ENCODE measurements at places on chromosomes 12 and 14. TPM values are rescaled to one million over a fixed set of nuclear protein-coding genes. Genes with fewer than 3 reads are reported as not detected.

Gene ITGA7
- 51.5 TPM for total RNA-seq

Gene FGD4
- total RNA-seq: 61.6 TPM

Gene PIWIL1
- total RNA-seq: not detected

Gene CCDC184
- total RNA-seq: 0.53 TPM

Gene GIT2
- total RNA-seq: 46.1 TPM

Gene CNPY2
- total RNA-seq: 78.8 TPM

Gene BEGAIN
- 0.26 TPM for total RNA-seq

Gene ASIC1
- 1.4 TPM for total RNA-seq

Gene LALBA
- total RNA-seq: not detected

Gene PLEKHD1
- not detected for total RNA-seq

Gene MMP17
- total RNA-seq: 4.2 TPM

Gene CIROP
- 0.06 TPM for total RNA-seq

Gene LTBR
- total RNA-seq: 42.1 TPM
